ENCODE measurements at places on chromosomes 5 and 9.

DNA sequence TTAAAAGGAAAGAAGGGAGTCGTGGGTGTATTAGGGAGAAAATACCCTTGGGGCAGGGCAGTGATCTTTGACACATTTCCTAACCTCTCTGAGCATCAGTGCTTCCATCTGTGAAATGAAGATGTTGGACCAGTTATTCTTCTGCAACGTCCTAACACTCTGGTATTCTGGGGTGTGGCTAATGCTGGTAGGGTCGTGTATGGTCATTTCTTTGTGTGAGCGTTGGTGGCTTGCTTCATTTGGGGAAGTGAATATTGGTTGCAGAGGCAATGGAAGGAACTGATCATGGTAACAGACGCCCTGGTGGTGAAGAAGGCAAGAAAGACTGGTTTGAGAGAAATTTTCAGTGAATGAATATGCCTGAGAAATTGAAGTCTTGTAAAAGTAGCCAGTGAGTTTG is 67.9 kb upstream of the TTC23L start:
- DNase-seq, result no peak

DNA sequence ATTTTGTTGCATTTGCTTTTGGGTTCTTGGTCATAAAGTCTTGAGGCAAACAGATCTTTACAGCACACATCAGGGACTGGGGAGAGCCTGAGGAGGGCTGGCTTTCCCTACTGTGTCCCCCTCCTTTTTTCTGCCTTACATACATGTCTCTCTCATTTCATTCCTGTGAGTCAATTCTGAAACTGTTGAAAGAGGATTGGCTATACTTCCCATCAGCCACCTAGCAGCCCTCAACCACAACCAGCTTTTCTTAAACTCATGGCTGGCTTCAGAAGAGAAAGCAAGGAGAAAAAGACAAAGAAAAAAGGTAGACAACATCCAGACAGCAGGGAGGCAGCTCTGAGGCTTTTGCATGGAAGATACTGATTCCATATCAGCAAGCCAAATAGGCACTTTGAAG is 374.8 kb upstream of the KIF2A start:
- DNase-seq, result no peak

DNA sequence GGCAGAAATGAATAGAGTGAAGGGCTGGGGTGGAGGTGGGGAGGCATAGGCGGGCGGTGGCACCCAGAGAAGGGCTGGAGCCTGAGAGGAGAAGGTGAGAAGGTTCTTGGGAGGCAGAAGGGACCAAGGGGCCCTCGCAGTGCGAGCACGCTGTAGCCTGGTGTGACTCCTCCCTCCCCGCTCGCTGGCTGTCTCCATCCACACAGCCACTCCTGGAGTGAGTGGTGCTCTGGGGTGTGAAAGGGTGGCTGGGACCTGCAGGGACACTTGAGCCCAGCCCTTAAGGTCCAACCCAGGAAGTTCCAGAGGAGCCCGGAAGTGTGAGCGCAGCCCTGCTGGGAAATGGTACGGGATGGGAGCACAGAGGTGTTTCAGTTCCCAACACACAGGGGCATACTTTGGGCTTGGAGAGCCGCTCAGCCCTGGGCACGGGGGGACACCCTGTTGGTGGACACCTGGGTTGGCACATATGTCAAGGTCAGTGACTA is 9.3 kb upstream of the SCGB3A1 start:
- no peak for DNase-seq

- DNase-seq, result no peak
These were observed 381.0 kb upstream of the IRX4 start for GRCh38 chr5:2263763-2264162.

DNA sequence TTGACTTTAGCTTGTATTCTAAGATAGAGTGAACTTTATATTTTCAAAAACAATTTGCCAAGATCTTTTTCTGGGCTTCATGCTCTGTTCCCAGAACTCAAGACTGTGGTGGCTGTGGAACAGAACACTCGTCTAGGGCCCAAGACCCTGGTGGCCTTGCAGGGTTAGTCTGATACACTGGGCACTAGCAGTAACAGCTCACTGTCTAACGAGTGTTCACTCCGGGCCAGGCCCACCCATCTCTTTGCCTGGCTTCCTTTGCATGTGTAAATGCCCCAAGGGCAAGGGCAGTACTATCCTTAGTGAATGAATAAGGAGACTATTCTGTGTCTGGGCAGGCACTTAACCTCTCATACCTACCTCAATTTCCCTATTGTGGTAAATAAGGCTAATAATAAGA is 47.4 kb downstream of the PHF2 start:
- DNase-seq, result no peak

DNA sequence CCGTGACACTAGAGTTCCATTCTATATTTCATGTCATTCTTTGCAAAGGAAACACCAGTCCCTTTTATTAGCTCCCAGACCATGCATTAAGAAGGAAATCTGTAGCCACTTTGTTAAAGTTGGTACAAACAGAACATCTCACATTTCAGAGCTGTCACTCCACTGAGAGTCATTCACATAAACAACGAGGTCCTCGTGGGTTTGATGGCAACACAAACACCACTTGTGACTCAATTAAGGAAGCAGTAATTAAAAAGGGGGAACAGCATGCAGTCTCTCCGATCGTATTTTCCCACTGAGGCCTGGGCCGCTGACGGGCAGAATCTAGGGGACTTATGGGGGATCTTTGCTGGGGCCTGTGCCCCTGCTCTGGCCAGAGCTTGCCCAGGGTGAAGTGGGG is 94.2 kb upstream of the ZNF618 start:
- DNase-seq, result no peak

GRCh38 chr5:77843570-77844372 is 67.6 kb upstream of the TBCA start:
- no peak for DNase-seq

GRCh38 chr9:95938724-95939123 is 63.2 kb downstream of the ERCC6L2 start:
- DNase-seq, result no peak

DNA sequence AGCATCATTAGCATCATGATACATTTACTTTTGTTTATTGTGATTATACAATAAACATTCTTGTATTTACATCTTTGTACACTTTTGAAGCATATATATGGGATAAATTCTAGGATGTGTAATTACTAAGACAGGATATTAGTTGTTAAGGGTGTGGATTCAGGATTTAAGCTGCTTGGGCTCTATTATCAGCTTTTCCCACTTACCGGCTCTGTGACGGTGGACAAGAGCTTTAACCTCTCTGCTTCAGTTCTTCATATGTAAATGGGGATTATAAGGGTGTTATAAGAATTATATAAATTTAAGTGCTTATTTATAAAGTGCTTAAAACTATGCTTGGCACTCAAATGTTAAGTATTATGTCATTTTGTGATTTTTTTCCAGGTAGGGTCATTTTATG is 131.1 kb downstream of the FER start:
- DNase-seq, result no peak

DNA sequence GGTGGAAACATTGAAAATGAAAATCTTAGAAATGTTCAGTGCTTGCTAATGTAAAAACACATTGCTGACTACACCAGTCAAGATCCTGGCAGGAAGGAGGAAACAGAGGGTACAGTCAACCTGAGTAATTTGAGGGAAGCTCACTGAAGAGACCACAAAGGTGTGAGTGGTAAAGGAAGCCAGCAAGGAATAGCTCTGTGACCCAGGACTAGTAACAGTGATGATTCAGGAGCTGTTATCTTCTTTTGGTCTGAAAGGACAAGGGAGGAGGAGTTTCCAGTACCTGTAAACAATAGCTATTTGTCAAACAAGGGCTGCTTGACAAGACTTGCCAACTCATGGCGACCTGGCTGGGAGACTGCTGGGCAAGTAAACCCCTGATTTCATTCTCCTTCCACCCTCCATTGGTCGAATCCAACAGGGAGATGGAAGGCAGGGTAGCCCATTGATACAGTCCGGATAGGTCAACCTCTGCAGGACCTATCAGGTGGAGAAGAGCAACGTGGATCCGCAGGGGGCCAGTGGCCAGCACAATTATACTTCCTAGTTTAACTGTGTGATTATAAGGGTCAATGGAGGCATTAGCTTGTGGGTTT is 68.1 kb downstream of the MAMDC2 start:
- DNase-seq, result no peak

DNA sequence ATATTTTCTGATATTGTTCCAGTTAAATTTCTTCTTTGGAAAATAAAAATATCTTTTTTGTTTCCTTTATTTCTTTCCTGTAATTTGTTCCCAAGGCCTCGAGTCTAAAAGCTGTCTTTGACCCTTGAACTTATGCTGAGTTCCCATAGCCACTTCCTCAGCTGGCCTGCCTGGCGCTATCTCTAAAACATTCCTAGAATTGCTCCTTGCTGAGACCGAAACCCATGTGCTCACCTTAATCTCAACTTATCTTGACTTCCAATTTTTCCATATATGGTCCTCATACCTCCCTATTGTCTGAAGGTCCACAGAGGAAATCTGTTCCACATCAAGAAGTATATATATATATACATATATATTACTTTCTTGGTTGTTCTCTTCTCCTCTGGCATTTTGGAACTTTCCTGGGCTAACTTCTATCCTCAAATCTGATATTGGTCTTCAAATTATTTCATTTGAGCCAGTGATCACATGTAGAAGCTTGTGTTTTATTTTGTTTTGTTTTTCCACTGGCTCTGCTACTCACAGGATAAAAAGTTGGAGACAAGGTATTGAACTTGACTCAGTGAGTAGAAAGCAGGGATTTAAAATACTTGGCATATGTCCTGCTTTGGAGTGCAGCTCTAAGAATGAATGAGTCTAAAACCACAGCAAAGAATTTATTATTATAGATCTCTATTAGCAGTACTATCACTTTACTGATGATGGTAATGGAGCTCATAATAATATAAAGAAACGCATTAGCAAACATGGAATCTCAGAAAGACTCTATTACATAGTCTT is 45.2 kb downstream of the ENC1 start:
- no peak for DNase-seq

DNA sequence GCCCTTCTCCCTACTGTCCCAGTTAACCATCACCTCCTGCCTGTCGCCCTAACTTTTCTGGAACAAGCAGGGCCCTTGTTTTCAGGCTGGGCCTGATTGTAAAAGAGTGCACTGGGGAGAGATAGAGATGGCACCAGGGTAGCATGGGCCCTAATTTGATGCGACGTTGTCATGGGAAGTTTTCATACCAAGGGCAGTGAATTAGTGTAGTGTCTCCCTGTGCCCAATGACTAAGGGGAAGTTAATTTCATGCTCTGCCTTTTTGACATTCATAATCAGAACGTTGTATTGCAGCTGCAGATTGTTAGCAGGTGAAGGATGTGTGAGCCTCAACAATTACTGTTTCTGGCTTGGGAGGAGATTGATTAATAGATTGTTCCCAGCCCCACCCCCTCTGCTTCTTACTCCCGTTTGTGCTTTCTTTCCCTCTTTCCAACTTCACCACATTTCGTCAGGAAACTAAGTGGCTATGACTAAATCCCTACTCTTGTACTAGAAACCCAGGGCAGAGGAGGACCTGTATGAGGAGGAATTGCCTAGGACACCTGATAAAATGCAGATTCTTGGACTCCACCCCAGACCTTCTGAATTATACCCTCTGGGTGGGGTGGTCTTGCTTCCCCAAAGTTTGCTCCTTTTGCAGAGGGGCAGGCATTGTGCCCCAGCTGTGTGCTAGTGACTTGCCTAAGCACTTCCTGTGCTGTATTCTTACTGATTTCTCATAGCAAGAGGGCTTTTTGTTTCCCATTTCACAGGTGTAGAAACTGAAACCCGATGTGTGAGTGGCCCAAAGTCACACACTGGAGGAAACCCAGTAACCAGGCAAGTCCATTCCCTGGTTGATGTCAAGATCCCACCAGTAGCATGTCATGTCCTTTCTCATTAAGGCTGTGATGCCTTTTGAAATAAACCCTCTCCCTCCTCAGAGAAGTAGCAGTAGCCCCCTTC is 56.3 kb downstream of the DAB2IP start:
- DNase-seq, result no peak

- DNase-seq, result no peak
These were observed 49.7 kb downstream of the PTBP3 start for GRCh38 chr9:112283582-112284253.

GRCh38 chr5:121239951-121240350 is 611.7 kb upstream of the FTMT start:
- no peak for DNase-seq

DNA sequence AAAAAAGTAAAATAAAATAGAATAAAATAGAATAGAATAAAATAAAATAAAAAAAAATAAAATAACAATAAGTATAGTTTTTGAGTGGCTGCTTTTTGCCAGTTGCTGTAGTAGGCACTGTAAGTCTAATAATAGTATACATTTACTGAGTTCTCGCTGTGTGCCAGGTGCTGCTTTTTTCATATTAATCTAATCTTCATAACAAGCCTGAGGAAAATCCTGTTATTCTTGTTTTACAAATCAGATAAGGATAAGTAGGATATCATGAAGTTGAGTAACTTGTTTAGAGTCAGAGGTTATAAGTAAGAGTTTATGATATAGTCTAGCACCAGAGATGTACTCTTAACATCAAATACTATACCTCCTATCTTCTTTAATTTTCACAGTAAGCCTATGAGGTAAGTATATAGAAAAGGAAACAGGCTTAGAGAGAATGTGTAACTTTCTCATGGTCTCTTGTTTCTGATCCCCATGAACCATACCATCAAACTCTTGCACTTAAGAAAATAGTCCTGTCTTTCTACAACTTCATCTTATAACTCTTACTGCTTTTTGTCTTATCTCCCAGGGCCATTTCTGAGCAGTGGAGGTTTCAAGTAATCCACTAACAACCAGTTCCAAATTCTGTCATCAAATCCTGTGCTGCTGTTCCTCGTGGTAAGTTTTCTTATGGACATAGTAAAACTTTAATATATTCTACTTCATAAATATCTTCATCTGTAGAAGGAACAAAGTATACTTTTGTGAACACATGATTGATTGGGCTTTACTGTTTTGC is 18.7 kb downstream of the RMI1 start:
- DNase-seq, result no peak

DNA sequence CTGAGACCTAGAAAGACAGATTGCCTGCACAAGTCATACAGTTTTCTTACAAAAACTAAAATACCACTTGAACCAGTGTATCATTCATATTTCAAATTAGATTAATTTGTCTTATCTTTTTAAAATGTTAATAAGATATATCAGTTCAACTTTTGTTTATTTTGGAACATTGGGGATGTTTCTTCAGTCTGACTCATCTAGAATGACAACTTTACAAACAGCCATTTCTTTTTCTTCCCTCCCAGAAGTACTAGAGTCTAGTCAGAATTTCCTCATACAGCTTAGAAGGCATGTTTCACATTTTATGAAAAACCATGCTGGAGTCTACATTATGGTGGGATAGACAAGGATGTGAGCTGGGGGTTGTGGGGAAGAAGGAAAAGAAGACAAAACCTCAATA is 262.5 kb downstream of the NFIB start:
- no peak for DNase-seq

DNA sequence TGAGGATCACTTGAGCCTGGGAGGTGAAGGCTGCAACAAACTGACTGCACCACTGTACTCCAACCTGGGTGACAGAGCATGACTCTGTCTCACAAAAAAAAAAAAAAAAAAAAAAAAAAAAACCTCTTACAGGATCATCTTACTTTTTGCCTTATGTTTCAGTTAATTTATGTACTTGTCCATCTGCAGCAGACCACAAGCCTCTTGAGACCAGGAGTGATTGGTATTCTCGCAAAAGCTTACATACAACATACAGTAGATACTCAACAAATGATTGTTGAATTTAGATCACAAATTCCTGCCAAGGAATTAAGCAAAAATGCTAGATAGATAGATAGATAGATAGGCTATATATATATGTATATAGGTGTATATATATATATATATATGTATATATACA is 12.4 kb downstream of the CEMIP2 start:
- no peak for DNase-seq

GRCh38 chr5:157541447-157542118 is 34.0 kb downstream of the ADAM19 start:
- DNase-seq, result no peak
